ENCODE measurements at places on chromosomes 16 and 17.

DNA sequence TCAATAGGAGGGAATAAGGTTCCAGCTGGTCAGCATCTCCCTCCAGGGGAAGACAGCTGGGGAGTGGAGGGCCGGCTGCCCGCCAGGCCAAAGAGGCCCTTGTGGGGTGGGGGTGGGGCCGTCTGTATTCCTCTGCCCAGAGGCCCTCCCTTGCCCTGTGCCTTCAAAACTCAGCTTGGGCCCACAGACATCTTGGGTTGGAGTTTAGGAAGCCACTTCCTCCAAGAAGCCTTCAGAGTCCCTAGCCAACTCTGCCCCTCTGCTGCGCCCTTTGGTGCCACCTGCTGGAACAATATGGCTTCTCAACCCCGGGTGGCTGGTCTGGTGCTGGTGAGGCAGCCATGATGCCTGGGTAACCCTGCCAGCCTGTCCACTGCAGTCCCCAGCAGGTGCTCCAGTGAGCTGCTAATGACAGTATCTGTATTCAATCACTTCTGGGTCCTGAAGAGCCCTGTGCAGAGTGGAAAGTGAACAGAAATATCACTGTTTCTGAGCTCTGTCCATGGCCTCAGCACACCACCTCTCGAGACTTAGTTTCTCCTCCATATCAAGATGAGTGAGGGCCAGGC, 16.7 kb downstream of the HSD11B2 start:
- DNase-seq: peak; percentile 48

DNA sequence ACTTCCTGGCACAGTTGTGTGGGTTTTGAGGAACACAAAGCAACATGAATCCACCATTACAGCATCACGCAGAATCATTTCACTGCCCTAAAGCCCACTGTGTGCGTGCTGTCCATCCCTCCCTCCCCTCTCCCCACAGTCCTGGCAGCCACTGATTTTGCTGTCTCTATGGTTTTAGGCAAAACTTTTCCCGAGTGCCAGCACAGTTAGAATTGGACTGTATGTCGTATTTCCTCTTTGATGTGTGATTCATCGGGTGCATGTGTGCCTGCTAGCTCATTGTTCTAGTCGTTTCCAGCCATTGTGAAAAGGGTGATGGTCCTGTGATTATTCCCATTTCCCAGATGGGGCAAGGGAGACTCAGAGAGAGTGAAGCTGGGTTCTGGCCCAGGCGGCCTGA, 12.7 kb downstream of the KLHL36 start:
- DNase-seq: no peak

GRCh38 chr17:29037739-29038084, 5.2 kb upstream of the PIPOX start:
- DNase-seq: no peak

DNA sequence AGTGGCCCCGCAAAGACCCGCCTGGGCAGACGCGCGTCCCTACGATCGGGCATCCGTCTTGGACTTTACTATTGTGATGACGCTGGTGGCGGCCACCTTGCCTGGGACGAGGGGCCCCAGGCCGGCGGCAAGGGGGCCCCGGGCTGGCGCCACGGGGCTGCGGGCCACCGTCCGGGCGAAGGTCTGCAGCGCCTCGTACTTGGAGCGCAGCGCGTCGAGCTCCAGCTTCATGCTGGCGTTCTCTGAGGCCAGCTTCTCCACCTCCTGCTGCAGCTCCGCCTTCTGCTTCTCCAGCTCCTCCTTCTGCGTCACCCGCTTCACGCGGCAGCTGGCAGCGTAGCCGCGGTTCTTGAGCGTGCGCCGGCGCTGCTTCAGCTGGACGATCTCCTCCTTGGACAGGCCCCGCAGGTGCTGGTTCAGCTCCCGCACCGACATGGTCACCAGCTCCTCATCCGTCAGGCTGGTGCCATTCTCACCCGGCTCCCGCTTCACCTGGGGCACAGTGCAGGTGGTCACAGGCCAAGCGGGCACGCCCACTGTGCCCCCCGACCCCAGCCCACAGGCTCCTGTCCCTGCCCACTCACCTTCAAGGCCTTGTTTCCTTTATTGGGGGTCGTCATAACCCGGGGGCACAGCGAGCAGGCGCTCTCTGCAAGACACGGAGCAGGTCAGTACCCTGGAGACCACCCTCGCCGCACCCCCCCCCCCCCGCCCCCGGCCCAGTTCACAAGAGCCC, 4.8 kb upstream of the SIRT7 start:
- no peak for DNase-seq

- DNase-seq: no peak
Observed at GRCh38 chr17:82687375-82687861, 11.1 kb downstream of the RAB40B start.

DNA sequence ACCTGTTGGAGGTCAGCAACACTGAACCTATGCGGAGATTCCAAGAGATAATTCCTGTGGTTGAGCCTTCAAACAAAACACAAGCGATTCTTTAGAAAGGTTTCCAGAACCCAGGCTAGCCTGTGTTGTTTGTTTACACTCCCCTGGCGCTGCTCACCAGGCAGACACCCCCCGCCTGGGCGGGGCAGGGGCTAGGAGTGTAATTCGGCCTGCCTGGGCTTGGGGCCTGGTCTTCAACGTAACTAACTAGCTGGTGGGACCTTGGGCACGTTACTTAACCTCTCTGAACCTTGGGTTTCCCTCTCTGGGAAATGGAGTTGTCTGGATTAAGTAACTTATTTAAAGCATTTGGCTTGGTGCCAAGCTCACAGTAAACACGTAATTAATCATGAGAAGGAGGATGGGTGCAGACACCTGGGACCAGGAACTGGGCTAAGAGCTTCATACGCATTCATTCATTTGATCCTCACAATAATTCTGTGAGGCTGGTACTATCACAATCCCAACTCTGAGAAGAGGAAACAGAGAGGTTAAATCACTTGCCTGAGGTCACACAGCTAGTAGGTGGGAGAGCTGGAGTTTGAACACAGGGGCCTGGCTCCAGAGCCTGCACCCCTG, 7.6 kb upstream of the ARHGAP27 start:
- no peak for DNase-seq

DNA sequence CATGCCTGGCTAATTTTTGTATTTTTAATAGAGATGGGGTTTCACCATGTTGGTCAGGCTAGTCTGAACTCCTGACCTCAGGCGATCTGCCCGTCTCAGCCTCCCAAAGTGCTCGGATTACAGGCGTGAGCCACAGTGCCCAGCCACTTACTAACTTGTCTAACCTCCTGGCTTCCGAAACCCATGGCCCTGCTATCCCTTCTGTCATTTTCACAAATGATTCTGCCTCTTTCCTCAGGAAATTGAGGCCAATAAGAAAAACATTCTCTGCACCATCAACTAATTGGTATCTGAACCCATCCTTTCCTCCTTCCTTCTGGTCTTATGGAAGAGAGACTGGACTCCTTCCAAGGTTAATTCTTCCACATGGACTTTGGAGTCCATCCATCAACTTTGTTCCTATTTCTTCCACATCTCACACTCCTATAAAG, 27.9 kb upstream of the TNRC6A start:
- no peak for DNase-seq
